NCI-H1694 treated with DMSO at 0.1 percent for 48 hours (cell line): ENCODE measurements at places on chromosomes 11 and 22.
A peak's percentile ranks its signal among the peaks of the same experiment; 100 is the strongest.

DNA sequence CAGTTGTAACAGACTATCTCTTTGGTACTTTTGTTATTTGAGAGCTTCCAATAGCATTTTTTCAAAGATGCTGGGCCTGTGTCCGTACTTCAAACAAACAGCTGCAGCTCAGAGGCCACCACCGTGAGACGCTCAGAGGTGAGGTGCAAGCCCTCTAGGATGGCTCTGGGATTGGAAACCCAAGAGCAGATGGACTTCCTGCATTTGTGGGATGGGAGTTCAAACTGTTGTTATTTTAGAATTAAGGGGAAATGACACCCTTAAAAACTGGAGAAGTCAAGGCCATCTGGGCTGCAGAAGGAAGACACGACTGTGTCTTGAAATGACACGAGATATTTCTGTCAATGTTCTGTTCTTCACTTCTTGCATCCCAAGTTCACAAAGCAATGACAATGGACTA is 9.2 kb upstream of the IL10RA start:
- no peak for DNase-seq

DNA sequence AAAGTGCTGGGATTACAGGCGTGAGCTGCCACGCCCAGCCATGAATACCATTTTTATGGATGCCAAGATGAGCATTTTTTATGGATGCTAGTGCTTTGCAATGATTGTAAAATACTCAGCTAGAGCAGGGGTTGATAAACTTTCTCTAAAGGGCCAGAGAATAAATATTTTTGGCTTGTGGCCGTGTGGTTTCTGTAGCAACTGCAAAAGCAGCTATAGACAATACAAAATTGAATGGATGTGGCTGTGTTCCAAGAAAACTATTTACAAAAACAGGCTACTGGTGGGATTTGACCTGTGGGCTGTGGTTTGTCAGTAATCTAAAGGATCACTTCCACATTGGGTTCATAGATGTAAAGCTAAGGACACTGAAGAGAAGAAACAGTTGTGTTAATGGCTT is 56.0 kb downstream of the COMMD9 start:
- DNase-seq, result no peak

GRCh38 chr22:29260031-29260560 is 7.7 kb downstream of the RHBDD3 start:
- DNase-seq, result no peak

DNA sequence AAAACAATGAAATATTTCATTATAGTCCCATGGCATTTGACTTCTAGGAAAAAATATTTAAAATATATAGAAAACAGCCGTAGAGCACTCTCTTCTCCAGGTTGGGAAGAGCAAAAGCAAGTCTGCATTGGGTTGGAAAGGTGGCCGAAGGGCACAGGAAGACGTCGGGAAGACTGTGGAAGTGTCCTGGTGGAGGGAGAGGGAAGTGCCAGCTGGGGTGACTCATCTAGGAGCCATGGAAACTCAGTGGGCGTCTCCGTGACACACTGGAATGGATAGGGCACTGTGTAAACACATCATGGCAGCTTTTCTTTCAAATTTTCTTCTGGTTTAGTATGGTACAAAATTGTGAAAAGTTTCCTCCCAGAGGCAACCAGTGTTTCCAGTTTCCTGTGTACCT is 12.7 kb downstream of the GTPBP1 start:
- no peak for DNase-seq

GRCh38 chr22:27732391-27732790 is 69.2 kb downstream of the MN1 start:
- no peak for DNase-seq

DNA sequence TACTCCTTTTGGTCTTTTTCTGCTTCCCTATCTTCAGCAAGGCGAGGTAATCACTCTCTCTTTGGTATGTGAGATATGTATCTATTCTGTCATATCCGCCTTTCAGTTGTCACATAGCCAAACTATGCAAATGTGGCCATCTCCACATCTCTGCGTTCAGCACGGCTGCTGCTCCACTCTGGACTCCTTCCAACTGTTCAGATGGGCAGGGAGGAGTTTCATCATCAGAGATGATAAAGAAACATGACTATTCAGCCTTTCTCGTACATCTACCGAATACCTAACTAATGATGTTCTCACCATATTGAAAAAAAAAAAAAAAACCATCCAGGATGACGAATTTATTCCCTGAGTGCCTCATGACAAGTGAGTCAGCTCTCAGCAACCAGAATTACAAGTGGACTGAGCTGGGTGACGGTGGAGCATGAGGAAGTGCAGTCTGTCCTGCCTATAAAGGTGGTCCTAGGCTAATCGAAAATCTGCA is 899.6 kb downstream of the OPCML start:
- DNase-seq, result peak; percentile 39

DNA sequence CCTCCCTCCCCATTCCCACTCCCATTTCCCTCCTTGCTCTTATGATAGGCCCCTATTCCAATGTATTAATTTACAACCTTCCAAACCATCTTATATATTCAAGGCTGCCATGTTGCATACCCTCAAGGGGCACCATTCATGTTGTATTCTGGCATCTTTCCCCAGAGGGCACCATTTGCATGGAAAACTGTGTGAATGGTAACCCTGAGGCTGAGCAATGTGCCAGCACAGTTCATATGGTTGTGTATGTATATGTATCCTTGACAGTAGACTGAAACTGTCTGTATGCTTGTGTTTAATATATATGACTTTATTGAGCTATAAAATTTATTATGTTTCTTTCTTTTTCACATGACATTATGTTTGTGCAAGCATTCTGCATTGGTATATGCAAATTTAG is 7.3 kb downstream of the RASSF10 start:
- DNase-seq, result no peak
